ENCODE measurements at places on chromosomes 2 and 18.

DNA sequence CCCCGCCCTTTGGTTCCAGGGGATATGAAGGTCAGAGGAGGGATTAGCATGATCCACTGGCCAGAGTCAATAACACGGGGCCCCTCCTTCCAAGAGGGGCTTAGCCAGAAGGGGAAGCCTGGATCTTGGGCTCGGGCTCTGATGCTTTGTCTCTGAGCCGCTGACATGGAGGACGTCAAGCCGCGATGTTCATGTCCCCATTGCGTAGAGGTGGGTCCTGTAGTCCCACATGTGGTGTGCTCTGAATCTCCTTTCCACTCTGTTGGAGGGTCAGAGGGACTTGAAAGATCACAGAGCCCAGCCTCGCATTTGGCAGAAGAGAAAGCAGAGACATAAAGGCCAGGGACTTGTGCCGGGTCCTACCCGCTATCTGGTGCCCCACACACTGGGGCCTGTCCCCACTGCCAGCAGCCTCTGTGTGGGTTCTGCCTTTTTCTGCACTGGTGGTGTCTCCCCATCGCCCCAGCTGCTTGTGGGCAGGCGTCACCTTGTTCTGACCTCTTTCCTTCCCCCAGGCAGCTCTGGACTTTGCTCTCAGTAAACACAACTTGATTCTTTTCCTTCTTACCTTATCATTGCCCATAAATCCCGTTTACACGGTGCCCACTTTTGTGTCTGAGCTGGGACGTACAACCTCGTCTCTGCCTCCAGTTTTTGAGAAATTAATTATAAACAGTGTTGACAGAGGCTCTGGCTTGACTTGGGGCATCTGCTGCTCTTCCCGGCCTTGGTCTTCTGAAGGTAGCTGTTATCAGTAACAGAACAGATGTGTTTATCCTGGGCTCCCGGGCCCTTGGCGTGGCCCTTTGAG is 48.8 kb downstream of the SH3BP4 start:
- DNase-seq: no peak

- DNase-seq: no peak
Observed at GRCh38 chr2:193542762-193543161, 1348.0 kb upstream of the TMEFF2 start.

GRCh38 chr18:78492813-78493371 is 486.7 kb upstream of the SALL3 start:
- DNase-seq: no peak

DNA sequence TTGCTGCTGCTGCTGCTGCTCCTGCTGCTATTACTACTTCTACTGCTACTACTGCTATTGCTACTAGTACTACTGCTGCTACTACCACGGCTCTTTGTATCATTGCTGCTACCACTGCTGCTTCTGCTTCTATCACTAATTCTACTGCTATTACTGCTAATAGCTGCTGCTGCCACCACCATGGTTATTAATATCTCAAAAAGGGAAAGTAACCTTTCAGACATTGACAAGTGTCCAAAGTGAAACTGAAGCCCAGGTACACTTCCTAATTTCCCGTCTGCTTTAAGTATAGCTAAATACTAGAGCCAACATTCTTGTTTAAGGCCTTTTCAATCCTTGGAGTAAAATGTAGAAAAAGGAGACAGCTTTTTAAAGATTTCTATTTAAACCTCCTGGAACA is 45.4 kb upstream of the EHBP1 start:
- DNase-seq: no peak

DNA sequence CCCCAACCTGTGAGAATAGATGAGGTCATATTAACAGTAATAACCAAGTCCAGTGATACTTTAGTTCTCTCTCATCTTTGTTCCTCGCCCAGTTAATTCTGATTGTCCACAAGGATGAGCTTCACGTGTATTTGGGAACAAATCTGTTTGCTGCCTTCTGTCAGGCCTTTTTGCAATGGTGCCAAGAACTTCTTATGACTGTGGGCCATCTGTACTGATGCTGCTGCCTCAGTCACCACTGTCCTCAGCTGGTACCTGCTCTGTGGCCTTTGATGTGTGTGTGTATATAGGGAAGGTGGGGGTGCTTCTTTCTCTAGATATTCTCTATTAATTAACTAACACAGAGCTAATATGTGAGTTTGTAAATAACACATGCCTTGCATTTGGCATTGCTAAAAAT is 392.9 kb downstream of the TGIF1 start:
- DNase-seq: no peak

DNA sequence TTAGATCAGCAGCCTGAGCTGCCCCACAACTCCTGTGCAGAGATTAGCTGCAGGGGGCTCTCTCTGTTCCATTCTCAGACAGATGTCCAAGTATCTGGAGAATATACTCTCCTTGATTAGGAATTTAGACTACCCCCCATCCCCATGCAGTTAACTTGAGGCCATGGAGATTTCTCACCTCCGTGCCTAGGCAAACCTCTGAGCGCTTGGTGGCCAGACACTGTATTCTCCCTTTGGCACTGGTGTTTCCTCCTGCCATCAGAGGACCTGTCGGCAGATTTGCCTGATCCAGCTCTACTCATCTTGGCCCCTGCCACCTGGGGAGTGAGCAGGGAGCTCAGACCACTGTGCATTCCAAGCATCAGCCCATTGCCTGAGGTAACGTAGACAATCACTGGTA is 48.3 kb downstream of the ZNF804A start:
- DNase-seq: no peak

Measured in CD4-positive, alpha-beta T cell treated with Interleukin-12 subunit alpha and Interleukin-12 subunit beta, for 1 hour (primary cell).